AG04450 (cell line): ENCODE measurements at places on chromosomes 2 and 18.
A peak's percentile ranks its signal among the peaks of the same experiment; 100 is the strongest.

GRCh38 chr18:33951031-33951430 lies 273.7 kb downstream of the NOL4 start:
- DNase-seq: no peak

DNA sequence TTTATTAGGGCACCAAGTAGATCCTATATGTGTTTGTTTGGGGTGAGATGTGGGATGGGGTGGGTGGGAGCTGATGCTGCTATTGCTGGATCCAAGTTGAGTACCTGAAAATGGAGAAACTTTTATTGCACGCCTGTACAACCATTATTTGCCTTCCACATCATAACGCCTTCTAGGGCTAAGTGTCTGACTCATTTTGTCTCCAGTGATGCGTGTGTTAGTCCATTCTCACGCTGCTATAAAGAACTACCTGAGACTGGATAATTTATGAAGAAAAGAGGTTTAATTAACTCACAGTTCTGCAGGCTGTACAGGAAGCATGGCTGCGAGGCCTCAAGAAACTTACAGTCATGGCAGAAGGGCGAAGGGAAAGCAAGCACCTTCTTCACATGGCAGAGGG lies 58.2 kb downstream of the KDM3A start:
- DNase-seq: no peak

DNA sequence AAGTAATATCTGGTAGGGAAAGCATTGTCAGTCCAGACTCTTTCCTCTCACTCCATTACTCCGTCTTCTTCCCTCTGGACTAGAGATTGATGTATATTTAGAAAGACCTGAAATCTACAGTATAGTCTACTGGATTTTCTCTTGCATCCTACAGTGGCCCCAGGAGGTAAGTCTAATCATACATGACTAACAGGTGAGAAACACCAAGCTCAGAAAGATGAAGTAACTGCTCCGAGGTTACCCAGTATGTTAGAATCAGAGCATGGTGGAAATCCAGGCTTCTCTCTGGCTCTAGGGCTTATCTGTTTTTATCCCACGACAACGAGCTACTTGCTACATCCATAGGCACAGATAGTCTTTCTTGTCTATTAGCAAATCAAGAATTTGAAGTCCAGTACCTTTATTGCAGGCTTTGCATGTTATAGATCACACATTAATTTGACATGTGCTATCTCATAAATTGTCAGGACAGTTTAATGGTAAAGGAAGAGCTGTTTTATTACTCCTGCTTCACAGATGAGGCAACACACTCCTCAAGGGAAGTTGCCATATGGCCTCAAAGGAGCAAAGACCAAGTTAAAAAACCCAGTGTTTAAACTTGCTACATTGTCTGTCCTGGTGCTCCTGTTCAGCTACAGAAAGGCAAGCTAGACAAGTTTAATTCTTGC lies 484.3 kb downstream of the THSD7B start:
- DNase-seq: no peak

- no peak for DNase-seq
Measured at GRCh38 chr2:157181234-157181633, 76.3 kb upstream of the GALNT5 start.

DNA sequence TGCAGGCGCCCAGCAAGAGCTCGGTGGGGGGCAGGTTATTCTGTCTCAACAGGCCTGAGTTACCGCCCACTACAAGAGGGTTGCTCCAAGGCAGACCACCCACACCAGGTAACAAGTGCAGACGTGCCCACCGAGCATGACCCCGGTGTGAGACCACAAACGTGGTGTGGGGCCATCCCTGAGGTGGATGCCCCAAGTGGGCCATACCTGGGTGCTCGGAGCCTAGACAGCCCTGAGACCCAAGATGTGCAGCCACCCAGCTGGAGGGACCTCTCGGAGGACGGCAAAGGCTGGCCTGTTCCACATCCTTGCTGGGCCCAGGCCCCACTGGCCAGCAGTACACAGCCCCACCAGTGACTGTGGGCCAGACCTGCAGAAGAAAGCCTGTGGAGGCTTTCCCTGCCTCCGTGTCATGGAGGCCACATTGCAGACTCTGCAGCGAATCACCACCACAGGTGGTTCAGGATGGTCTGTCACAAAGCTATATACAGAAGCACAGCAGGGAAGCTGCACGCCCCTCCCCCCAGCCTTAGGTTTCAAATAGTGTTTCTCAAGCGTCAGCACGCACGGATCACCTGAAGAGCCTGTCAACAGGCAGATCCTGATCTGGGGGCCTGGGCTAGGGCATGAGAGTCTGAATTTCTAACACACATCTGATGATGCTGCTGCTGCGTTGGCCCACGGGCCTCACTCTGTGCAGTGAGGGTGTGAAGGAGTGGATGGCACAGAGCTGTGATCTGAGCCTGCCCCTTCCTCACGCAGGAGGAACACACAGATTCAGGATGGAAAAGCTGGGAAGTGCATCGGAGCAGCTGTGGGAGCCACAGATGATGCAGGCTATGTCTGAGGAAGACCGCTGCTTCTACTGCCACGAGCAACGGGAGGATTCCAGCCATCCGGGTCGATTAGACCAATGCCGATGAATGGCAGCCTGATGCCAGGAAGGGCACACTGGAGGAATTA lies 96.8 kb downstream of the UXS1 start:
- DNase-seq: no peak

DNA sequence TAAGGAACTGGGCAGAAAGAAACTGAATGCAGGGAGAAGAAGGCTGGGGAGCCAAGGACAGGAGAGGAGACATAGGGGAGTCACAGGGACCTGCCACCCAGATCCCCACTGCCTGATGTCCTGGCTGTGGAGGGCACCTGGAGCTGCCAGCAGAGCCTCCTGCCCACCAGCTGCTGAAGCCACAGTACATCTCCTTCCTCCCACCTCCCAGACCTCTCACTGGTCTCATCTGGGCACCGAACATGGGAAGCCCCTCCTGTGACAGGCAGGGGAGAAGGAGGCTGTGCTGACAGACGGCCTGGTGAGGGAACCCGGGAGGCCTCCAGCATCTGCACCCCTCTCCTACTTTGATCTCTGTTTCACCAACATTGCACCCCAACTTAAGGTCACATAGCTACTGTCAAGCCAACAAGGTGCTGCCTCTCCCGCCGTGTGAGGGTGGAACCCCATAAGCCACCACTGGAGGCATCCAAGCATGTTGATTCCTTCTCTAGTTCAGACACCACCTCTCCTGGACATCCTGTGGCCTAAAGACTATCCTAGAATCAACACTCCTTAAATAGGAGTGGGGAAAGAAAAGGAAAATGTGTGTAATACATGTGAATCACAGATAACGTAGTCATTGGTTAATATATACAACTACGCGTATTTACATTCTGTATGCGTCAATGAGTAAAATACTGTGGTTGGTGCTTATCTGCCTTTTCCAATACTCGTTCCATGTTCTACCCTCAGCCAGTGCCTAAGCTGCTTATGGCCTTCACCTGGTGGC lies 3.5 kb upstream of the RNPEPL1 start:
- DNase-seq: no peak

DNA sequence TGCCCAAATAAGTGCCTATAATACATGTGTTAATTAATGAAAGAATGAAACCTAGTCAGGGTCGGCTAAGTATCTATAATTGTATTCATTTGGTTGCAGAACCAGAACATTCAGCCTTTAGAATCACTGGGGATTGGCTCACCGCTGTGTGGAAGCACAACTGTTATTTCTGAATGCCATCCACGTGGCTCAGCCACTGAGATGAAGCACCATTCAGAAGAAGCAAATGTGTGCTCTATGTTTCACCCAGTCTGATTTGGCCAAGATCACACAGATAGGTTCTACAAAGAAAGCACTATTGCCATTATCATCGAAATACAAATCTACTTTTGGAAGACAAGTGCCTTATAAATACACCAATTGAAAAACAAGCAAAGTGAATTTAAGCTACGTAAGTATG lies 30.6 kb upstream of the SPOPL start:
- no peak for DNase-seq

GRCh38 chr2:33782395-33783230 lies 183.5 kb upstream of the FAM98A start:
- no peak for DNase-seq

- DNase-seq: no peak
Measured at GRCh38 chr18:23849141-23849540, 159.9 kb downstream of the LAMA3 start.

DNA sequence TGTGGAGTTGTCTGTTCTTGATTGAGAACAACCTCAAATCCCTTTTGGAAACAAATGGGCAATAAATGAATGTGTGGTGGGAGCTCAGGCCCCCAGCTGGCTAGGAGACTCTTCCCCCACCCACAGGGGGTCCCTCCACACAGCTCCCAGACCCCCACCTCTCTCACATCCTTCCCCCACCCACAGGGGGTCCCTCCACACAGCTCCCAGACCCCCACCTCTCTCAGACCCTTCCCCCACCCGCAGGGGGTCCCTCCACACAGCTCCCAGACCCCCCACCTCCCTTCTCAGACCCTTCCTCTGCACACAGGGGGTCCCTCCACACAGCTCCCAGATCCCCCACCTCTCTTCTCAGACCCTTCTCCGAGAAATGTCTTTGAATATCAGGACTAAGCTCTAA lies 79.0 kb upstream of the CTDP1 start:
- DNase-seq: no peak

GRCh38 chr2:19697131-19697530 lies 204.7 kb downstream of the TTC32 start:
- no peak for DNase-seq

GRCh38 chr18:46652372-46652771 lies 4.6 kb downstream of the LOXHD1 start:
- no peak for DNase-seq

DNA sequence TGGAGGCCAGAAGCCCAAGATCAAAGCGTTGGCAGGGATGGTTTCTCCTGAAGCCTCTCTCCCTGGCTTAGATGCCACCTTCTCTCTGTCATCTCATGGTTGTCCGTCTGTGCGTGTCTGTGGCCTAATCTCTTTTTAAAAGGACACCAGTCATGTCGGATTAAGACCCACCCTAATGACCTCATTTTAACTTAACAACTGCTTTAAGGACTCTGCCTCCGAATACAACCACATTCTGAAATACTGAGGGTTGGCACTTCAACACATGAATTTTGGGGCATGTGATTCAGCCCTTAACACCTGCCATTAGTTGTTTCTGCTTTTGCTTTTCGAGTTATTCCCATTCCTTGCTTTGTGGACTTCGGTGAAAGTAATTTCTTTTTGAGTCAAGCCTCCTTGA lies 97.8 kb upstream of the SMIM21 start:
- no peak for DNase-seq

DNA sequence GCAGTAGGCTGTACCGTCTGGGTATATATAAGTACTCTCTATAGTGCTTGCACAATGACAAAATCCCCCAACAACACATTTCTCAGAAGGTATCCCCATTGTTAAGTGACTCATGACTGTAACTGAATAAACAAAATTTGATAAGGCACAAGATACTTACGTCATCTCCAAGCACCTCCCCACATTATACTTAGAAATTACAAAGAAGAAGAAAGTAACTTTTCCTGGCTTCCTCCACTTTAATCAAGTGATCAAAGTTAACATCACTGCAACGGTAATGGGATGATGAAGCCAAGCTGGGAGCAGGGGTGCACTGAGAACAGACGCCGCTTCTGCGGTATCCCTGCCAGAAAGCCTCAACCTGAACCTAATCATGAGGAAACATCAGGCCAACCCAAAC lies 9.7 kb downstream of the TNS1 start:
- peak; percentile 60 for DNase-seq

- DNase-seq: peak; percentile 24
Measured at GRCh38 chr2:141554810-141555209, 576.0 kb downstream of the LRP1B start.

GRCh38 chr2:216151313-216152025 lies 42.3 kb downstream of the XRCC5 start:
- no peak for DNase-seq
